Fibroblast of mammary gland (primary cell): ENCODE measurements at places on chromosomes 5 and 9.
A peak's percentile ranks its signal among the peaks of the same experiment; 100 is the strongest.

DNA sequence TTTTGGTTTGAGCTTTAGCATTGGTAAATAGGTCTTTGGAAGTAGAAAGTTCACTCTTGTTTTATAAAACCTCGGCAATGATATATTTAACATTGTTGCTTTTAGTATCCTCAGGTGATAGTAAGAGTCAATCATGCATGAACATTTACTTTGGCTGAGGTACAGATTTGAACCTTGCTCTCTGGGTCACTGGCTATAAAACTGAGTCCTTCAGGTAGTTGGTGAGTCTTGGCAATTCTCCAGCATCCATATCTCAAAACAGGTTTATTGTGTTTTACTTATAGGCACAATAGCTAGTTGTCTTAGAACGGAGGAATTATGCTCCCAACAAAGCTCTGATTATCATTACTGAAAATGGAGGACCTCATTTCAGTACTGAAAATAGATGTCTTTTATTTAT is 75.1 kb downstream of the MAT2B start:
- no peak for DNase-seq

DNA sequence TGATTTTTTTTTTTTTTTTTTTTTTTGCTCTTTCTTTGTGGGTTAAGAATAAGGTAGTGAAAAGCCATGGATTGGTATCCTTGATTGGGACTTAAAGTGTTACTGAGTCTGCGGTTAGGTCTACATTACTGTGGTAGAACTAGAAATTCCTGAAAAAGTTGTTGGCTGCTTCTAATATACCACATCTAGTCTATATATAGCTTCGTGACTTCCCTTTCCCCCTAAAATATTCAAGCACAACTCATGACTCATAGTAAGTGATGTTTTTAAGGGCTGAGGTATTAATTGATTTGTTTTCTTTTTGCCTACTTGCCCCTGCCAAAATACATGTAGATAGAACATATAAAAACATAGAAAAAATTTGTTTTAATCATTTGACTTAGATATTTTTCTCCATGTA is 247.6 kb downstream of the TMEM232 start:
- DNase-seq, result peak; percentile 79

GRCh38 chr5:125883223-125883622 is 540.0 kb upstream of the GRAMD2B start:
- no peak for DNase-seq

- DNase-seq, result peak; percentile 82
These were observed 13.8 kb upstream of the CCL28 start for GRCh38 chr5:43425983-43426382.

DNA sequence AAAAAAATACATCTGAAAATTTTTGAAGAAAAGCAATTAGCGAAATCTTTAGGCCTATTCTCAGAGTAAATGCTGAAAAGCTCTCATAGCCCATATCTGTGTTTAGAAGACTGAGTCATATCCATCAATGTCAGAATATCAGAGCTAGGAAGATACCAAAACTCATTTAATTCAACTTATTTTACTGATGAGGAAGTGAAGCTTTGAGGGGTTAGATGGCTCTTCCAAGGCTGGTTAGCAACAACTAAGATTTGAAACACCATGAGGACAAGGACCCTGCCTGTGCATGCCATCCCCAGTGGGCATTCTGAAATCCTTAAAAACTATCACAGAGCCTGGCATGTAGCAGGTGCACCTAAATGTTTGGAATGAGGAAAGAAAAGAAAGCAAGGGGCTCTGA is 2.5 kb downstream of the FREM1 start:
- no peak for DNase-seq

- no peak for DNase-seq
These were observed 295.5 kb downstream of the DTWD2 start for GRCh38 chr5:118692811-118693342.

GRCh38 chr9:132541870-132542830 is 40.3 kb upstream of the BARHL1 start:
- DNase-seq, result no peak

DNA sequence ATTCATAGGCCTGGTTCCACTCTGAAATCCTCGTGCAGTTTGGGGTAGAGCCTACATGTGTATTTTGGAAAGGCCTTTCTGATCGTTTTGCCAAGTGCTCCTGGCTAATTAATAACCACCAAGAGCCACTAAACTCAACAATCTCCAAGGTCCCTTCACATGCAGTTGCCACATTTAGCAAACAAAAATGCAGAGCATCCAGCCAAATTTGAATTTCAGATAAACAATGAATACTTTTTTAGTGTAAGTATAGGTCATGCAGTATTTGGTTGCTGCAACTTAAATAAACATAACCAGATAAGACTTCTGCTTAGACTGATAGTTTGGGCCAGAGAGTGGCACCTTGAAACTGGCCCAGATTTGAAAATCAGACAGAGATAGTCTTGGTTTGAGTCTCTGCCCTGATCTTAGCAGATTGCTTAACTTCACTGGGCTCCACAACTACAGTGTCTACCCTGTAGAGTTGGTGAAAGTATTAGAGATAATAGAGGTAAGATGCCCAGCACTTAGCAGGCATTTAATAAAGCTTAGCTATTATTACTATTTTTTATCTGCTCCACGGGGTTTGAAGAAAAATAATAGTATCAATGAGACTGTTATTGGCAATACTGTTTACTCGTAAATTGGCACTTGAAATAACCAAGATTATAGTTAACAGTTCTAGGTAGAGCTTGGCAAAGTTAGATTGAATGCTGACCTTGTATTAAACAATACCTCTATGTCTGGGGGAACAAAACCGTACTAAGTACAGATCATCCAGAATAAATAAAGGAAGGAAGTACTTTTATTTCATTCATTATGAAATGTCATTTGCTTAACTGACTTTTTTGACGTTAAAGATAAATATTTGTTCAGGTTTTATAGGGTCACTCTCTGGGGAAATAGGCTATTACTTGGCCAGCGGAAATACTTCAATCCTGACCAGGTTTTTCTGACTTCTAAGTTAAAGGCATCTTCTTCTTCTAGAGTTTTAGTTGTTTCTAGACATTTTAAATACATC is 274.8 kb downstream of the DOCK8 start:
- DNase-seq, result no peak

DNA sequence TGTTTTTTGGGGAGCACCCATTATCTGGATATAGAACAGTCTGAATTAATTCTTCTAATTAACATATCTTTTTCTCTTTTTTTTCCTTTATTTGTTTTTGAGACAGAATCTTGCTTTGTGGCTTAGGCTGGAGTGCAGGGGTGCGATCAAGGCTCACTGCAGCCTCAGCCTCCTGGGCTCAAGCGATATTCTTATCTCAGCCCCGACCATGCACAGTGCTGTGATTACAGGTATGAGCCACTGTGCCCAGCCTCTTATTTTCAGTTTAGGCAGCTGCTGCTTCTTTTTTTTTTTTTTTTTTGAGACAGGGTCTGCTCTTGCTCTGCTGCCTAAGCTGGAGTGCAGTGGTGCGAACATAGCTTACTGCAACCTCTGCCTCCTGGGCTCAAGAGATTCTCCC is 20.2 kb downstream of the UBE2R2 start:
- no peak for DNase-seq
